A549 treated with RU486 at 1 μM for 4 hours (cell line): ENCODE measurements at places on chromosomes 2 and 18. TPM values are rescaled to one million over a fixed set of nuclear protein-coding genes. Genes with fewer than 3 reads are reported as not detected.

ASPRV1 gene
- 0.17 to 0.29 TPM (median 0.23 TPM) in 5 replicates for total RNA-seq

QPCT gene
- total RNA-seq: 17.2 to 23.1 TPM (median 18.9 TPM) in 5 replicates

IL1R1 gene
- 16.2 to 31.6 TPM (median 26.8 TPM) in 5 replicates for total RNA-seq

MEIS1 gene
- total RNA-seq: 1.7 to 3.8 TPM (median 2.0 TPM) in 5 replicates

MRO gene
- total RNA-seq: 0.11 to 0.18 TPM (median 0.15 TPM) in 5 replicates

TTL gene
- 29.6 to 41.5 TPM (median 40.4 TPM) in 5 replicates for total RNA-seq

REG3A gene
- total RNA-seq: not detected in 5 replicates

DSEL gene
- total RNA-seq: 0.22 to 0.39 TPM (median 0.31 TPM) in 5 replicates

RAX gene
- total RNA-seq: not detected in 5 replicates

ALPI gene
- not detected in 5 replicates for total RNA-seq

C2orf81 gene
- 1.9 to 3.5 TPM (median 3.2 TPM) in 5 replicates for total RNA-seq

CABLES1 gene
- 12.2 to 14.0 TPM (median 13.3 TPM) in 5 replicates for total RNA-seq

NEB gene
- 0.17 to 0.47 TPM (median 0.37 TPM) in 5 replicates for total RNA-seq

ACTG2 gene
- 0.17 to 0.43 TPM (median 0.29 TPM) in 4 of 5 replicates, not detected in the other for total RNA-seq

SLC30A3 gene
- total RNA-seq: 2.5 to 3.8 TPM (median 3.8 TPM) in 5 replicates

NOSTRIN gene
- total RNA-seq: 1.7 to 2.3 TPM (median 2.0 TPM) in 5 replicates

SLC4A5 gene
- 0.17 to 0.68 TPM (median 0.43 TPM) in 5 replicates for total RNA-seq

POTEJ gene
- not detected in 5 replicates for total RNA-seq

NTSR2 gene
- total RNA-seq: not detected in 5 replicates

MYL12B gene
- total RNA-seq: 329 to 432 TPM (median 399 TPM) in 5 replicates

GAL3ST2 gene
- 0.10 to 0.36 TPM (median 0.23 TPM) in 4 of 5 replicates, not detected in the other for total RNA-seq

PROM2 gene
- 0.13 TPM in 1 of 5 replicates, not detected in the others for total RNA-seq

COL4A4 gene
- total RNA-seq: 1.0 to 2.3 TPM (median 1.3 TPM) in 5 replicates

ZC3H8 gene
- 13.7 to 17.7 TPM (median 16.3 TPM) in 5 replicates for total RNA-seq

DCDC2C gene
- total RNA-seq: 0.24 to 0.54 TPM (median 0.30 TPM) in 5 replicates

GCG gene
- total RNA-seq: not detected in 5 replicates

TDRD15 gene
- total RNA-seq: not detected in 5 replicates

FN1 gene
- 153 to 242 TPM (median 177 TPM) in 5 replicates for total RNA-seq

RGPD3 gene
- 0.07 to 0.19 TPM (median 0.10 TPM) in 5 replicates for total RNA-seq

DSC2 gene
- total RNA-seq: 0.93 to 1.8 TPM (median 1.3 TPM) in 5 replicates

UGT1A5 gene
- total RNA-seq: not detected in 5 replicates

PSMG2 gene
- total RNA-seq: 61.8 to 77.4 TPM (median 73.6 TPM) in 5 replicates

KCNIP3 gene
- total RNA-seq: 0.83 to 1.9 TPM (median 1.6 TPM) in 5 replicates

FKBP1B gene
- 8.3 to 11.7 TPM (median 9.3 TPM) in 5 replicates for total RNA-seq

DUSP2 gene
- total RNA-seq: 0.14 to 0.85 TPM (median 0.51 TPM) in 5 replicates

ARHGEF33 gene
- total RNA-seq: 0.10 to 0.33 TPM (median 0.21 TPM) in 4 of 5 replicates, not detected in the other

MEP1B gene
- total RNA-seq: 0.06 TPM in 1 of 5 replicates, not detected in the others

SPEG gene
- total RNA-seq: 5.1 to 7.8 TPM (median 6.5 TPM) in 5 replicates

PLB1 gene
- total RNA-seq: 1.1 to 2.6 TPM (median 1.9 TPM) in 5 replicates

UGT1A10 gene
- total RNA-seq: 0.15 to 0.17 TPM in 2 of 5 replicates, not detected in the others

RNU2-63P gene
- not detected in 5 replicates for total RNA-seq

AFF3 gene
- 0.07 to 0.22 TPM in 2 of 5 replicates, not detected in the others for total RNA-seq

PCARE gene
- total RNA-seq: not detected in 5 replicates

ADCYAP1 gene
- total RNA-seq: not detected in 5 replicates

TNS1 gene
- 5.3 to 13.3 TPM (median 9.4 TPM) in 5 replicates for total RNA-seq

NCK2 gene
- 20.4 to 29.2 TPM (median 24.5 TPM) in 5 replicates for total RNA-seq

ANO7 gene
- 1.7 to 2.7 TPM (median 1.9 TPM) in 5 replicates for total RNA-seq

MAL gene
- not detected in 5 replicates for total RNA-seq

LDLRAD4 gene
- total RNA-seq: 1.1 to 2.8 TPM (median 1.3 TPM) in 5 replicates

SH2D6 gene
- total RNA-seq: 0.46 to 1.6 TPM (median 0.55 TPM) in 5 replicates

HOXD3 gene
- 0.14 to 0.33 TPM (median 0.21 TPM) in 4 of 5 replicates, not detected in the other for total RNA-seq

CYRIA gene
- 0.06 to 0.18 TPM (median 0.10 TPM) in 5 replicates for total RNA-seq

PELI1 gene
- total RNA-seq: 0.69 to 1.4 TPM (median 1.2 TPM) in 5 replicates
